ENCODE measurements at places on chromosomes 12 and 14.

DNA sequence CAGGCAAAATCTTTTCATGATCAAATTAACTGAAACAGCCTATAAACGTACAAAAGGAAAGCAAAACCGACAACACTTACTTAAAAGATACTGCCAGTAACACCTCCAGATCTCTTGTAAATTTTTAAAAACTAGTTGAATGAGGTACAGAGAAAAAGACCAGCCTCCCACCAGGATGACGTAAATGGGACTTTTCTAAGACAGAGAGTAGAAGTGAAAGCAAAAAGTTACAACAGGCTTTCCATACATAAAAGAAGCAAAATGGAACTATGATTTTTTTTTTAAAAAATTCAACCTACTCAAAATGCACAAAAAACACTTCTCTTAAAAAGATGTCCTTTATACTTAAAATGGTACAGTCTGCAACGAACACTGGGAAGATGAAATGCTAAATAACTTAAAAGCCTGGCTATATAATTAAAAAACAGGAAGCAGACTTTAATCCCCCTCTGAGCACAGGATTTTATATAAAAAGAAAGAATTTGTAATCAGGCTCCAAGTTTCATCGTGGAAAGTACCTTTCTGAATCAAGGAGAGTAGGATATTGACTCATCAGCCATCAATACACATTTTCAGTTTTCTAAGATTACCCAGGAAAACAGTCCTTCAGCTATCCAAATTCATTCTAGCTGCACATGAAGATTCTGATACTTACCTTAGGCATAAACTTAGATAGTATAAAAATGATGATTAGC, 14.2 kb upstream of the MYO1A start:
- DNase-seq, result no peak

GRCh38 chr12:89733579-89734201, 25.1 kb upstream of the ATP2B1 start:
- DNase-seq, result no peak

DNA sequence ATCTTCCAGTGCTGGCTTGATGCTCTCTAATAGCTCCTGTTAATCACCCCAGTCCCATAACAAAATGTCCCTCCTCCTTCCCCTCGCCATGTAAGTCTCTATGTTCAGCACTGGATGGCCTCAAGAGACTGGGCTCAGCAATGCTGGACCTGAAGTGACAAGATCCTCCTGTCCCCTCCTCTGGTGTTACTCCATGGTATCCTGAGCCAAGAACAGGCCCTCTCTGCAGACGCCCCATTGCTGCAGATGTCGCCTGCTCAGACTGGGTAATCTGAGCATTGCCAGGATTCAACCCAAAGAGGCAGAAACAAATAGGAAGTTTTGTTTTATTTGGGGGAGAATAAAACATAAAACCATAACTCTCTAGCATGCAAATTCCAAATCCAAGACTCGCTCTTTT, 149.7 kb downstream of the NTF3 start:
- no peak for DNase-seq

- DNase-seq, result no peak
Measured at GRCh38 chr12:96986883-96987523, 79.9 kb downstream of the NEDD1 start.

GRCh38 chr12:23938422-23938821, 11.0 kb downstream of the SOX5 start:
- DNase-seq, result no peak

- no peak for DNase-seq
Measured at GRCh38 chr12:93883436-93884154, 206.4 kb downstream of the CRADD start.

DNA sequence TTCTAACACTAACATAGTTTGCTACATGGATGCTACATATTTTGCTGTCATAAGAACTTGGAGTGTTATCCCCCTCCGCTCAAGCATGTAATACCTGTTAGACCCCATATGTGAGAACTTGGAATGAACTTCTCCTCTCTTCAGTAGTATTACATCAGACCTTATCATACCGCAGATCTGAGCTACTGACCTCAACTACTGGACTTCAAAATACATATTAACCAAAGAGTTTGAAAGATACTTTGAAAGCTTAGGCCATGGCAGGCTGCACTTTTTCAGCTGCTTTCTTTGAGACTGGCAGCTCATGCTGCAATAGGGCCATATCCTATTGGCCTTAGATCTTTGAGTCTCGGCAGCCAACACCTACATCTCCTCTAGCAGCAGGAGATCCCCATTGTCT, 74.8 kb downstream of the EEA1 start:
- DNase-seq, result no peak

- no peak for DNase-seq
Measured at GRCh38 chr14:99918781-99919180, 125.6 kb downstream of the EML1 start.

- DNase-seq, result no peak
Measured at GRCh38 chr12:54684636-54685630, 36.8 kb upstream of the DCD start.

GRCh38 chr14:22802860-22803686, 12.2 kb downstream of the SLC7A7 start:
- no peak for DNase-seq

GRCh38 chr14:50797250-50798047, 33.5 kb downstream of the NIN start:
- DNase-seq, result no peak

GRCh38 chr14:77059276-77059915, 30.9 kb upstream of the IRF2BPL start:
- DNase-seq, result no peak

GRCh38 chr12:118052324-118053070, 8.5 kb downstream of the WSB2 start:
- no peak for DNase-seq

DNA sequence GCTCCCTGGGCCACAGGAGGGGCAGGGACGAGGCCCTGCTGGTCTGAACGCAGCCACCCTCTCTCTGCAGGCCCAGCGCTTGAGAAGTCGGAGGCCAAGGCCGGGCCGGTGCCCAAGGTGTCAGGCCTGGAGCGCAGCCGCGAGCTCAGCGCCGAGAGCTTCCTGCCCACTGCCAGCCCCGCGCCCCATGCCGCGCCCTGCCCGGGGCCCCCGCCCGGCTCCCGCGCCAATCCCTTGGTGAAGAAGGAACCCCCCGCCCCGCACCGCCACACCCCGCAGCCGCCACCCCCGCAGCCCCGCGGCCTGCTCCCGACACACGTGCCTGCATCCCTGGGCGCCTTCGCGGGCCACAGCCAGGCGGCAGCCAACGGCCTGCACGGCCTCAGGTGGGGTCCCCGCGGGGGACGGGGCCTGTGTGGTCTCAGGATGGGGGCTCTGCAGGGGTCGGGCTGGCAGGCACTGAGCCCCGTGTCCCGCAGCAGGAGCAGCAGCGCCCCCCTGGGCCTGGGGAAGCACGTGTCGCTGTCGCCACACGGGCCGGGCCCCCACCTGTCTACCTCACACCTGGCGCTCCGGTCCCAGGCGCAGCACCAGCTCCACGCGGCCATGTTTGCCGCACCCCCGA, 40.4 kb downstream of the LRCOL1 start:
- no peak for DNase-seq

- DNase-seq, result no peak
Measured at GRCh38 chr12:53495903-53496751, 3.1 kb downstream of the MAP3K12 start.

DNA sequence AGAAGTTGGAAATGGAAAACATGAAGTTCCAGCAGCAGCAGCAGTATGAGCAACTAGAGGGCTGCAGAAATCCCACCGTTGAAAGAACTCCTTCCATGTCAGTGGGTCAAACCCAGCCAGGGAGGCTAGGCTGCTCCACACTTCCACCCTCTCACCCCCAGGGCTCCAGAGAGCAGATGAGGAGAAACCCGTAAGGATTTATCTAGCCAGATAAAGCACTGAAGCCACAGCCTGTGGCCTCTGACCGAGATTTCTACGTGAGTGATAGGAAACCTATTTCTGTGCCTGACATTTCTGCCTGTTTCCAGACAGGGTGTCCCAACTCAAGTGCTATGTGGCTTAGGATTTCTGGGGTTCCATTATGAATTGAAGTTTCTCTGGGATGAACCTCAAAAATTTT, 100.0 kb upstream of the EEA1 start:
- no peak for DNase-seq

GRCh38 chr12:14716848-14717444, 20.5 kb upstream of the GUCY2C start:
- no peak for DNase-seq

GRCh38 chr14:100295376-100296105, 10.7 kb downstream of the SLC25A29 start:
- DNase-seq, result no peak

DNA sequence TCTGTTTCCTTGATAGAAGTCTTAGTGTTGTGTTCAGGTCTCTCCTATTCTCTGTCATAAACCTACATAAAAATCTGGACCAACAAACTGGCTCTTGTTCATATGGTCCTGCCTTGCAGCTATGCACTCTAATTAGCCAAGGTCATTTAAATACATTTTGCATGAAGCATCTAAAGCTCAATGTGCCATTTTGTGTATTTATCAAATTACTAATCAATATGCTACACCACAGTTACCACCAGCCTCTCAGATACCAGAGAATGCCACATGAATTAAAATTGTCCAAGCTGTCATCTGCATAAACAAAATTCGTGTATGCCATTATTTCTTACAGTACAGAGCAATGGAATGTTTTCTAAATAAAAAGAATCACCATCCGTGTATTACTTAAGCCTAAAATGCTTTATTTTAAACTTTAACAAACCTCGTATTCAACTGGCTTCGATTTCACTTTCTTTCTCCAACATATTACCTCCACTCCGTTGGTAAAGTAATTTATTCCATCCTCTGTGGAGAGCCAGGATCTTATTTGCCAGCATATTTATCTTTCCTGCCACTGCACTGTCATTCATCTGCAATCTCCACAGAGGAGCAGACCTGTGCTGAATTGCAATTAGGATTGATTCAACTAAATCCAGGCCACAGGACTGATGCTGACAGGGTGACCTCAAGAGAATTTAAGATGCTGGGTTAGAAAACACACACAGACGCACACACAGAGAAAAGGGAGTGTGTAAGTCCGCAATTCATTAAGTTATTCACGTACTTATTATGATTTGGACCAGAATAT, 284.1 kb upstream of the FOXG1 start:
- no peak for DNase-seq

DNA sequence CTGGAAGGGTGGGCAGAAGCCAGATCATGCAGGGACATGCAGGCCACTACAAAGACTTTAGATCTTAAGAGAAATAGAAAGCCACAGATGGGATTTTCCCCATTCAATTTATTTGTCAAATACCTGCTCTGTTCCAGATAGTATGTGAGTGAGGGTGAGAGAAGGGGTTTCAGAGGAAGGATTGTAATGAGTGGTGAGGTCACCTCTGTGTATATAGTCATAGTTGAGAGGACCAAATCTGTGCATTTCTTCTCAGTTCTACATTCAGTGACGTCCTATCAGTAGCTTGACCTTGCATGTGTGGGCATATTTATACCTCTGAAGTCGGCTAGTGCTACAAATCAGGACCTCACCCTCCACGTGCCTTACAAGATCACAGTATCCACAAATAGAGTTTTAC, 31.2 kb upstream of the RBM19 start:
- DNase-seq, result no peak

DNA sequence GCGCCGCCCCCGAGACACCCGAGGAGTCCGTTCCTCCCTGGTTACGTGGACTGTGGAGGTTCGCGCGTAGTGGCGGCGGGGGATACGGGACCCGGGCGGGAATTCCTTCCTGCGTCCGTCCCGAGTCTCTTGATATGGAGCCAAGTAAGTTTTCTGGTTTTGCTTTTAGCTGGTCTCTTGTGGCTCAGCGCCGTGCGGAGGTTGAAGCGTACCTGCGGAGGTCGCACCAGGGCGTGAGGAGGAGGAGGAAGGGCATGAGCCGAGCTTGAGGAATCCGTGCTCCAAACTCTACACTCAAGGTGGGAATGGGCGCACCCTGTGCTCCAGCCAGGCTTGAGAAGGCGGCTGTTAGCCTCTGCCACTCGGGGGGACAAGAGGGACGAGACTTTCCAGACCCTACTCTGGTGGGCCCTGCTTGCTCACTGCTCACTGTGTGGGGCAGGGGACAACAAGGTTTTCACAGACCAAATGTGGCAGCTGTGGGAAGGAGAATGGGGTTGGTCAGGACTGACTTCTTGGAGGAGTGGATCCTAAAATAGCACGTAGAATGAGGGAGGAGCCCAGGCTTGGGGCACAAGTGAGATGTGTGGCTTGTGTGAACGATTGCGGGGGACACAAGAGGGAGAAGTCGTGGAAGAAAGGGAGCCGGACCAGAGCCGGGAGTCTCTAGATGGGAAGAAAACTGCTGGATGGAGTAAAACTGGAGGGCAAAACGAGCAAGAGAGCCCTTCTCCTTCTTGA, 577 bp downstream of the ATG101 start:
- DNase-seq, result no peak

- DNase-seq, result no peak
Measured at GRCh38 chr14:51396222-51396815, 156.3 kb downstream of the TMX1 start.

DNA sequence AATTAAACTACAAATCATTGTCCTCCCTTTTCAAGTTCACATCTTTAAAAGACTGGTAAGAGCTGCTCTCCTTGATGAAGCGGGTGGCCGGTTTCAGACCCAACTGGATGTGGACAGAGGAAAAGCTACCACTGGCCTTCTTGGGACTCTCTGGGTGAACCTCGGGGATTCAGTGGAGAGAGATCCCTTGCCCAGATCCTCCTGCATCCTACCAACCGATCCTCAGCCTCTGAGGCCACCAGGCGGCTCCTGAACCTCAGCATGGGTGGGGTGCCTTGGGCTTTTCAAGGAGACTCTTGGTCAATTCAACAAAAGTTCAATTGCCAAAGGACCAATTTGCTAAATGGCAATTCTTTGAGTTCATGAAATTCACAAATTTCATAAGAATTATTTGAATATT, 84.5 kb downstream of the ZFP36L1 start:
- DNase-seq, result no peak

GRCh38 chr14:75430116-75430515, 2.3 kb downstream of the JDP2 start:
- no peak for DNase-seq

DNA sequence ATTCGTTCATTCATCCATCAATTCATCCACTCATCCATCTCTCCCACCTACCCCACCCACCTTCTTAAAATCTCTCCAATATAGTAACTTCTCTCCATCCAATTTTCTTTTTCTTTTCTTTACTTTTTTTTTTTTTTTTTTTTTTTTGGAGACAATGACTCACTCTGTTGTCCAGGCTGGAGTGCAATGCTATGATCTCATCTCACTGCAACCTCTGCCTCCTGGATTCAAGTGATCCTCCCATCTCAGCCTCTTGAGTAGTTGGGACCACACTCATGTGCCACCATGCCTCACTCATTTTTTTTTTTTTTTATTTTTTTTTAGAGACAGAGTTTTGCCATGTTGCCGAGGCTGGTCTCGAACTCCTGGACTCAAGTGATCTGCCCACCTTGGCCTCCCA, 118.4 kb downstream of the SUDS3 start:
- no peak for DNase-seq

All from cortex of kidney (tissue), 1 donor.